Stimulated activated CD8-positive, alpha-beta memory T cell treated with anti-CD3 and anti-CD28 coated beads, Interleukin-15, amount 100 ng/mL, for 1 hour (primary cell): ENCODE measurements at places on chromosomes 16 and 17.

GRCh38 chr17:81040791-81041337 is 5.9 kb downstream of the BAIAP2 start:
- DNase-seq = no peak

- no peak for DNase-seq
These were observed 88.8 kb downstream of the TMEM132E start for GRCh38 chr17:34668206-34668605.

- DNase-seq = no peak
These were observed 83.4 kb downstream of the LYRM1 start for GRCh38 chr16:20984019-20984418.

DNA sequence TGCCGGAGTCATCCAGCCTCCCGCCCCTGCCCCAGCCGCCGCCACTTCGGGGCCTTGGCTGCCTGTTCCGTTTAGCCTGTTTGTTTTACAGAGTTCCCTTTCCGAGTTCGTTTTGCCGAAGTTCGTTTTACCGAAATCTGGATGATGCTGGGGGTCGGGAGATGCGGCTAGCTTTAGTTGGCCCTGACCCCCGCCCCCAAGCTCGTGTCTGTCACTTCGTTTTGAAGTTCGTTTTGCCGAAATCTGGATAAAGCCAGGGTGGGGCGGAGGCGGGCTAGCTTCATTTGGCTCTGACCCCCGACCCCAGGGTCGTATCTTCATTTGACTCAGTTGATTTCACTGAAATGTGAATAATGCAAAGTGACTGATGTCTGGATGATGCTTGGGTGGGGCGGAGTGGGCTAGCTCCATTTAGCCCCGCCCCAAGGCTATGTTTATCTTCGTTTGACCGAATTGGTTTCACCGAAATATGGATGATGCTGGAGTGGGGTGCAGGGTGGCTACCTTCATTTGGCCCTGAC is 591 bp downstream of the PSMD7 start:
- no peak for DNase-seq

DNA sequence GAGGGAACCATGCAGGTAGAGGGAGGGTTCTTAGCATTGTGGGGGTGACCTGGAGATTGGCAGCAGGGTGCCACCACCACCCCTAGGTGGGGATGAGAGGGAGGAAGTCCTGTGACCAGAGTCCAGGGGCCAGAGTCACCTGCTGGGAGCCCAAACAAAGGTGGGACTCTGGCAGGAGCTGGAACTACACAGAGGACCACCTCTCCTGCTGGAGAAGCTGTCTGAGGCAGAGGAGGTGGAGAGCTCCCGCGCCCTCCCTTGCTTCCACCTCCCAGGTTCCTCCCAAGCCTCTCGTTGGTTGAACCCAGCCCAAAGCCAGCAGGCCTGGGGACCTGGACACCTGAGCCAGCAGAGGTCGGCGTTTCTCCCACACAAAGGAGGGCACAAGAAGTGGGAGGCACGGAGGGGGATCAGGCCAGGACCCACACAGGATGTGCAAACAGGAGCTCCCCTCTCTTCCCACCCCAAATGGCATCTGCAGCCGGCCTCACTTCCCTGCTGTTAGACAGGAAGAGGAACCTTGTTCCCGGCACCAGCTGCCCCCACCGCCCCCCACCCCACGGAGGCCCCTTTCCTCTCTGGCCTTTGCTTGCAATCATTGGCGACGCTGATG is 154.6 kb downstream of the SEC14L1 start:
- DNase-seq = no peak

- no peak for DNase-seq
These were observed 33.1 kb downstream of the MEAK7 start for GRCh38 chr16:84471316-84471715.

- DNase-seq = no peak
These were observed 994 bp downstream of the IGFBP4 start for GRCh38 chr17:40443988-40444899.

DNA sequence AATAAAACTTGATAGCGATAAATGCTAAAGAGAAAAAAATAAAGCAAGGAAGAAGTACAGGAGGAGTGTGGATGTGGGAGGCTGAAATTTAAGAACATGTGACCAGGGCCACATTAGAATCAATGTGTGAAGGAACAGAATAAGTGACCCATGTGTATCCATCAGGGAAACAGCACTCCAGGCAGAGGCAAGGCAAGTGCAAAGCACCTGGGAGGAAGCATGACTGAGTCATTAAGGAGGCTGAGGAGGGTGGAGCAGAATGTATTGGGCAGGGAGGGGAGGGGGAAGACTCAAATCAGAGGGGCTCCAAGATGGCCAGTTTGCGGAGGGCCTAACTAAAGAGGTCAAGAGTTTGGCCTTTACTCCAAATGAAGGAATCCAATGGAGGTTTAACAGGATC is 8.0 kb downstream of the CDR2 start:
- DNase-seq = no peak

GRCh38 chr17:6599364-6599763 is 41.1 kb downstream of the KIAA0753 start:
- no peak for DNase-seq

DNA sequence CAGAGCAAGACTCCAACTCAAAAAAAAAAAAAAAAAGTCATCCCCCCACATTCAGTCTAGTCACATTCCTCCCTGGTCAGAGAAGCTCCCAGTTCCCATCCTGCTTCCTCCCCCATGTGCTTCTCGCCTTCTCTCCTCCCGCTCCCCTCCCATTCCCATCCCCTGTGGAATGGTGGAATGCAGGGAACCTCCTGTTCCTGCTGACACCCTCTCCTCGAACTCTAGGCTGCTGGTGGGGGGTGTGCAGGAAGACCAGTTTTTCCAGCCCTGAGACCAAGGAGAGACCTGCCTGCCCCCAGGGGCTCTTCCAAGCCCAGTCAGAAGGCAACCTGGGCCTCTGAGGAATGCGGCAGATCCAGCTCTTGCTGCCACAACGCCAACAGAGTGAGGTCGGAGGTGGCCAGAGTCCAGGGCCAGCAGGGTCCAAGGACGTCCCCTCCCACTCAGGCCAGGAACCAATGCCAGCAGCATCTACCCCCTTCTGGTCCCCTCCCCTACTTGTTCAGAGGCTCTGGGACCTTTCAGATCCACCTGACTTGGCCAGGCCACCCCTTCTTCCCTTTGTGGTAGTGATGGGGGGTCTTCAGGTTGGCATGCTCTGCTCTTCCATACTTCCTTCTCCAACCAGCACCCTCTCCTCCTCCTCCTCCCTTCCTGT is 39.3 kb upstream of the TAC4 start:
- DNase-seq = no peak

- DNase-seq = no peak
These were observed 86.4 kb downstream of the HAPSTR1 start for GRCh38 chr16:9177861-9178260.

- DNase-seq = no peak
These were observed 1.4 kb upstream of the NDRG4 start for GRCh38 chr16:58498341-58499091.

DNA sequence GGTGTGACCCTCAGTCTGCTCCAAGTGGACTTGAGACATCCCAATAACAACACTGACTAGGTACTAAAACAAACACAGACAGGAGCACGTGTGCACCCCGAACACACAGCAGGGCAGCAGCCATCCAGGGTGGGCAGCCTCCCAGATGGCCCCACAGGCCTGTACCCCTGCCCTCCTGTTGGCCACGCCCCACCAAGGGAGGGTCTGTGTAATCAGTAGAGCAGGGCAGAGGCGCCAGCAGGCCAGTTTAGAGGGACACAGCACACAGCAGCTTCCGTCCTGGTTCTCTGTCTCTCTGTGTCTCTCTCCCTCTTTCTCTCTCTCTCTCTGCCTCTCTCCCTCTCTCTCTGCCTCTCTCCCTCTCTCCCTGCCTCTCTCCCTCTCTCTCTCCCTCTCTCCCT is 21.4 kb downstream of the ACTG1 start:
- DNase-seq = no peak

- DNase-seq = no peak
These were observed 25.4 kb downstream of the TMEM114 start for GRCh38 chr16:8564934-8565345.

DNA sequence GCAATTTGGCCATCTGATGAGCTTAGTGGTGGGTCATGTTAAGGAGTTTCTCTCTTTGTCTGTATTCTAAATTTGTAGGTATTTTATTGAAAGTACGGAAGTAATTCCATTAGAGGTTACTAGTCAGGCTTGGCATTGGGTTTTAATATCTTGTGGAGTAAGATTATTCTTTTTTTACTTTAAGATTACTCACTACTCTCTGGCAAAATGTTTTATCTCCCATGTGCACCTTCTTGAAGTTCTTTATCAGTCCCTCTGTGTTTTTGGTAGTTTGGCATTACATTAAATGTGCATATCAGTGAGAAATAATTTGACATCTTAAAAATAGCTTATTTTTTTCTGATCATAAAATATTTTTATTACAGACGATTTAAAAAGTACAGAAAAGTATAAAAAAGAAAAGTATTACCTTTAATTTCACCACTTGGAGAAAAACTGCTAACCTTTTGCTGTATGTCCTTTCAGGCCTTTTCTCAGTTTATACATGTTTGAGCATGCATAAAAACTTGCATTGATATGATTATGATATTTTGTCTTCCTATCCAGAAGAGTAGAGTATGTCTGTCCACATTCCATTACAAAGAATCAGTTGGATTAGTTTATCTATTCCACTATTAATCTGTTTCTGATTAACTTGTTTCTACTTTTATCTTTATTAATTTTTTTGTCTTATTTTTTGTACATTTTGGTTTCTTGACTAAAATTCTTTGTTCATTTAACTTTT is 198.3 kb downstream of the SPECC1 start:
- no peak for DNase-seq

DNA sequence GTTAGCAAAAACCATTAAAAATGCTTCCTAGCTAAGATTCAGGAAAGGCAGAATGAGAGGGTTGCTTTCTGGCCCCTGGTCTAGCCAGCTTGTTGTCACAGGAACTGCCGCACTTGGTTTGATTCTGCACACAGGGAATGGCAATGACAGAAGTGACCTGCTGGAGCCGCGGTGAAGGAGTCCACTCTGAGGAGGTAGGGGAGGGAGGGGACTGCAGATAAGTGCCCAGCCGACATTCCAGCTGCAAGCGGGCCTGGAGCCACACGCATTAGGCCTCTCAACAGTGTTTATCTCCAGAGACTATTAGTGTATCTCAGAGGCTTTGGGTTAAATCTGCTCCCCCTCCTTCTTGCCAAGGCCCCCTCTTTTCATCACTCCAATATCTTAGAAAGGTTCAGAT is 38.6 kb downstream of the CDRT15 start:
- DNase-seq = no peak

- DNase-seq = no peak
These were observed 208.9 kb upstream of the CHMP6 start for GRCh38 chr17:80782536-80783427.

GRCh38 chr17:62929320-62929719 is 36.7 kb upstream of the TANC2 start:
- no peak for DNase-seq

- no peak for DNase-seq
These were observed 693.5 kb upstream of the EEF2KMT start for GRCh38 chr16:5791011-5791657.

GRCh38 chr16:57297856-57298255 is 13.4 kb upstream of the PLLP start:
- DNase-seq = no peak

DNA sequence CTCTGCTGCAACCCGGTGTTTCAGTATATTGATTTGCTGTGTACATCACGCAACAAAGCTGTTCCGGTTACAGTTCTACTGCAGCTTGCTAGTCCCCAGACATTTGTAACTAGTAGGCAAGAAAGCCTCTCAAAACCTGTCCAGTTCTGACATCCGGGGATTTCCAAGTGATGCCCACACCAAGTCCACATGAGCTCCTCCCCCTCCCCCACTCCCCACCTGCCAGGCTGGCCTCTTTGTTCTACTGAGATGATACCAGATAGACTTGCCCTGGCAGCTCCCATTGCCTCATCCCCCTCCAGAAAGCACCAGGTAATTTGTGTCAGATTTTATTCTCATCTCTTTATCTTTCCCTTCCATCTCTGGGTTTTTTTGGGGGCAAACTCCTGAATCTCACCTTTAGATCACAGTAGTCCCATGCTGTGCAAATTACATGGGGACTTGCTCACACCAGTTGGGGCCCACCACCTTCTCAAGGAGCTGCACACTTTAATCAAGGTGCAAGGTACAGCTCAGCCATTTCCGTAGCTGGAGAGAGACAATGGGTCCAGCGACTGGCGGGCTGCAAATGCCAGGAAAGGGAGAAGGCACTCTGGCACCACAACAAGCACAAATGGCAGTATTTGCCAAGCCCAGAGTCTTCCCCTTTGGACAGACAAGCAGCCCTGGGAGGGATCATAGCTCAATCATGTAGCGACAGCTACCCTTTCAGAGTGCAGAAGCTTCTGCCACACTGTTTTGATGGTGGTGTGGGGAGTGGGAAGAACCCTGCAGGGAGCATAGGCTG is 183.1 kb downstream of the CYLD start:
- no peak for DNase-seq

DNA sequence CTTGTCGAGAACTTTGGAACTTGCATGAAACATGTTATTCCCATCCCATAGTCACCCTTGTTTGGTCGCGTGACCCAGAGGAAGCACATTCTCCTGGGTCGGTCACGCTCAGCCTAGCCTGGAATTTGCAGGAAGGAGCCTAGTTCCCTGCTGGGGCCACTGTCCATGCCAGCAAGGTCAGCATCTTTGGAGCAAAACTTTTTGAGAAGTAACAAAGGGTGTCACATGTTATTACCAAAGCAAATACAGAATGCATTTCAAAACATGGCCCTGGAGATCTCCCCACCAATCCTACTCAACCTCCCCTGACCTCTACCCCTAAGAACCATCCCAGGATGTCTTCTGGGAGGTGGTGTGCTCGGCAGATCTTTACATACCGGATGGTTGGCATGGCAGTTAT is 26.2 kb upstream of the IRF8 start:
- no peak for DNase-seq

- DNase-seq = no peak
These were observed 352 bp upstream of the VMO1 start for GRCh38 chr17:4786516-4786915.

DNA sequence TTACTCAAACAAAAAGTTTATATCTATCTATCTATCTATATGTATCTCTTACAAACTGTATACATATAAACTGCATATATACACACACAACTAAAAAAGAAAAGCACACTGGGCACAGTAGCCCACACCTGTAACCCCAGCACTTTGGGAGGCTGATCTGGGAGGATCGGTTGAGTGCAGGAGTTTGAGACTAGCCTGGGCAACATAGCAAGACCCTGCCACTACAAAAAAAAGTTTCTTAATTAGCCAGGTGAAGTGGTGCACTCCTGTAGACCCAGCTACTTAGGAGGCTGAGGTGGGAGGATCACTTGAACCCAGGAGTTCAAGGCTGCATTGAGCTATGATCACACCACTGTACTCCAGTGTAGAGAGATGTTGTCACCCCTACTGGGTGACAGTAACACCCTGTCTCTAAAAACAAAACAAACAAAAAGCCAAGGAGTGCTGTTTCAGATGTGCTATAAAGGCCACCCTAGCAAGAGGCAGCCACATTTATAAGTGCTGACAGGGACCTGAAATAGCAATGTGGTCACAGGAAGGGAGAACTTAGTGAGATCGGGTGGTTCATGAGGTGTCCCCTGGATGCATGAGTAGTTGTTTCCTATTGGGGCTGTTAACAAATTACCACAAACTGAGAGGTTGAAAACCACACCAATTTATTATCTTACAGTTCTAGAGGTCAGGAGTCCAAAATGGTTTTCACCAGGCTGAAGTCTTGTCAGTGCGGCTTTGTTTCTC is 4.8 kb downstream of the CD2BP2 start:
- DNase-seq = no peak
